ENCODE measurements at places on chromosomes 1 and 21.

GRCh38 chr1:5191470-5191869 lies 537.1 kb downstream of the AJAP1 start:
- no peak for DNase-seq

GRCh38 chr1:210001751-210002150 lies 63.7 kb downstream of the SYT14 start:
- DNase-seq: no peak

- peak; percentile 23 for DNase-seq
Observed at GRCh38 chr21:29092102-29092959, 18.9 kb upstream of the CCT8 start.

- no peak for DNase-seq
Observed at GRCh38 chr21:45531393-45532215, 10.6 kb downstream of the SLC19A1 start.

DNA sequence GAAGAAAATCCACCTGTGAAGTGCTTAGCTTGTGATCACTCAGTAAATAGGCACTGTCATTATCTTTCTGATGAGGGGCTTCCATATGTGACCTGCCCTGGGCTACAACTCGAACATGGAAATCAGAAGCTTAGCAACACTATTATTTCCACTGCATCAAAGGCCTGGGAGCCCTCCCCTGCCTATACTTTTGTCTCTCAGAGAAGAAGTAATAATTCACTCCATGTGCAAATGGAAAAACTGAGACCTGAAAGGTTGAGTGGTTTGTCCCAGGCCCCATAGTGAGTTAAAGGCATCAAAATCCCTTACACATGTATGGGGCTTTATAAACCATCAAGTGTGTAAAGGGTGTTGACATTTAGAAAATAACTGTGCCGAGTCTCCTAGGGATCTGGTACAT lies 20.9 kb downstream of the SOX13 start:
- no peak for DNase-seq

DNA sequence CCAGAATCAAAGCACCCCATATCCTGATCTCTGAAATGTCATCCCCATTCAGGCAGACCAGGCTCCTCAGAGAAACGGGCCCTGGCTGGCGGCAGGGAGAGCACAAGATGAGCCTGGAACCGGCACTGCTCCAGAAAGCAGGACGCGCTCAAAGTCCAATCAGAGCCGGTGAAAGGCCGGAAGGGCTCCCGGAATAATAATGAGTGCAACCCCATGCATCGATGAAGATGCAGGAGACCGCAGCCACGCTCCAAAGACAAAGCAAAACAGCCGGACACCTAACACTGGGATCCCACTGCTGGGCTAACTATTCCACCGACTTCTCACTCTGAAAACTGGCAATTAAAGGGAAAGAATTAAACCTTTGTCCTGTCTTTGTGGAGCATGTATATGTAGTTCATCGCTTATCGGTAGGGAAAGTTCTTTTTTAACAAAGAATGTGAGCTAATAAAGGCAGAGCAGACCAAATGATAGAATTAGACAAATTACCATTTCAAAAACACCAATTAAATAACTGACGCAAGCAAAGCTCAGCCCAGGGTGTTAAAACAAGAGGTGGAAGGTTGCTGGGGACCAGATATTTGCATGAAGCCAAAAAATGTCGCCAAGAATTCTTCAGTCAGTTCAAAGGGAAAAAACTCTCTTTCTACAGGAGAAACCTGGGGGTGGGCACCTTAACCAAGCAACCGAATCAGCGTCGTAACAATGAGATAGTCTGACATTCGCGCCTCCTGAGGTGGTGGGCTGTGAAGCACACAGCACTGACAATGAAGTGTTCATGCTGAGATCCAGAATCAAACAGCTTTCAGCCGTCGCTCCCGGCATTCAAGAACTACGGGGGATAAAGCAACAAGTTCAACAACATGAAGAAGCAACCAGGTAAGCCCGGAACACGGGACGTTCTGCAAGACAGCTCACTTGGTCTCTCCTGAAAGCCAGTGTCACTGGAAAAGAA lies 95.2 kb downstream of the NPHP4 start:
- DNase-seq: no peak

DNA sequence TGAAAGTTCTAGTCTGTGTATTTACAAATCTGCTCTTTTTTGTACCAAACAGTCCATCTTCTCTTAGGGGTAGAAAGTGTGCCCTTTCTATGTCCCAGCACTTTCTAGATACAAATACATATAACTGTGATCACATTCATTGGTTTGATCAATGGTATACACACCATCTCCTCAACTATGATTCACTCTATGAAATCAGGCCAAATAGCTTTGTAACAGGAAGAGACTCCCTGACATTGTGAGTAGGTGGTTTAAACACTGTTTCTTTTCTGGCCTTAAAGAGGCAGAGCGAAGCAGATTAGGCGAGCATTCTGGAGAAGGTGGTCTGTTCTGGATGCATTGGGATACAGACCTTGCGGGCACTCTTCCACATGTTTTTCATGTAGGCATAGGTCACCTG lies 39.3 kb upstream of the EXOSC10 start:
- peak; percentile 69 for DNase-seq

GRCh38 chr1:94093396-94093795 lies 27.6 kb downstream of the ABCA4 start:
- DNase-seq: no peak

- DNase-seq: no peak
Observed at GRCh38 chr21:21034036-21034435, 35.8 kb downstream of the NCAM2 start.

DNA sequence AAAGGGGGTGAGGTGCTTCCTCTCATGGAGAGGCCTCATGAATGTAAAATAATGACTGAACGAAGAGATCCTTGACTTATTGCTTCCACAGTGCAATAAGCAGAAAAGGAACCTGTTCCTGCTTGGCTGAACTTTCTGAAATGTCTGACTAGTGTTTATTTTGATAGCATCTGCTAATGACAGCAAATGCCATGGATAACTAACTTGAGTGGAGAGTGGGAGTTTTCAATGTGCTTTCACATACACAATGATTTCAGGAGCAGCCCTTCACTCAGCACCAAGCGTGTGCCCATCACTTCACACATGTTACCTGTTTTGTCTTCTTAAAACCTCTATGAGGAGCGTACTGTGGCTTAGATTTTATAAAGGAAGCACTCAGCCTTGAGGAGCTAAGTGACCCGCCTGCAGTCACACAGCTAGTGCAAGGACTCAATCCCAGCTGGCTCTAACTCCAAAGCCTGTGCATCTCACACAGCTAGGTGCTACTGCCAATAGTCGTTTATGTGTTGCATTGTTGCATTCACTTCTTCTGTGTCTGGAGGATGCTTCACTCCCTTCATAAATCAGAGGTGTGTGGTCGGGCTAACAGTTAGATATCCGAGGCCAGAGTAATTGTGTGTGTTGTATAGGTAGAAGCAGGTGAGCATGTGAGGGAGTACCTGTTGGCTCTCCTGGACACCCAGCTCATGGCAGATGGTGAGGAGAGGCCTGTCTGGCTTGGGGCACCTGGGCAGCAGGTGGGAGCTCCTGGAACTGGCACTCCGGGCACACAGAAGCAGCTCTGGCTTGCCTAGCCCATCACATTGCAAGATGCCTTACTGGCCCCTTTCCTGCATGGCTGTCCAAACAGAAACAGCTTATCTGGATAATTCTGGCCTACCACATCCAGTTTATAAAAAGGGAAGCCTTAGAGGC lies 12.8 kb downstream of the CASQ2 start:
- no peak for DNase-seq

- no peak for DNase-seq
Observed at GRCh38 chr1:81467383-81467782, 333.4 kb upstream of the ADGRL2 start.

DNA sequence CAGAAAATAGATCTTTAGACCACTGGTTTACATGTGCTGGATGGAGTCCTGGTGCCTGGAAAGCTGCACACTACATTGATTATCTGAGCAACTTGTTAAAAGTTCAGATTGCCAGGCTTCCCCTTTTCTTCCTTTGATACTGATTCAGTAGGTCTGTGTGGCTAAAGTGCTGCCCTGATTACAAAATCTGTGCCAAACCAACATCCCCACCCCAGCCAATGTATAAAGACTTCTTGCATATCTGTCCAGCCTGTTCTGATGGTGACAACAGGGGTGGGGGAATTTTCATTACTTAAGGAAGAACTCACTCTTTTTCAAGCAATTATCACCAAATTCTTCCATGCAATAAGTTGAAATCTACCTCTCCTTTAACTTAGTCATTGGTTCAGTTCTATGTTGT lies 135.5 kb downstream of the TNFSF18 start:
- no peak for DNase-seq

DNA sequence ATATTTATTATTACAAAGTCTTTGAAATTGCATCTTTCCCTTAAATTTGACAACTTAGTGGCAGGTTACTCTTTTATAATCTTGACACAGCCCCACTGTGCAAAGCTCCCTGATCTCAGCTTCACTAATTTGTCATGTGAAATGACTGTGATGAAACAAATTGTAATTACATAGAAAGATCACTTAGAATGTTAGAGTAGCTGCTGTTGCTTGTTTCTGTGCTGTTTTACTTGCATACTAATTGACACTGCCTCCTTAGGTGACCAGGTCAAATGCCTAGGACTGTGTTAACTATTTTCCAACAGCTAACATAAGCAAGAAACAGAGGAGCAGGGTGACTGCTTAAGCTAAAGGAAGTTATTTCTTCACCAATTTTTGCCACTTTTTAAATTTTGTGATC lies 211.3 kb downstream of the ZNF326 start:
- DNase-seq: no peak

- DNase-seq: no peak
Observed at GRCh38 chr1:121522061-121522759, 337.4 kb downstream of the SRGAP2C start.

DNA sequence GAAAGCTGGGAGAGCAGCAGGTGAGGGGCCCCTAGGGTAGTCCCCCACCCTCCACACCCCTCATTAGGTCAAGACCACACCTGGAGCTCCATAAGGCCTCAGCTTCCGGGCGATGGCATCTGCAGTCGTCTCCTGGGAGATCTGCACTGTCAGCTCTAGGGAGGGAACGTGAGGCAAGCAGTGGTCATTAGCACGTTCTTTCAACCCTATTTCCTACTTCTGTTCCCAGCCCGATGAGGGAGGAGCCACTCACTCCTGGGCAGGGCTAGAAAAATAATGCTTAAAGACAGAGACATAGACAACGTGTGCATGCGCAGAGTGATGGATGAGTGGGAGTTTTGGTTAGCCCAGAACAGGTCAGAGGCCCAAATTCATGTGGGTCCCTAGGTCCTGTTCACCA lies 9.7 kb downstream of the KDF1 start:
- DNase-seq: no peak

GRCh38 chr21:34890724-34891612 lies 158.1 kb downstream of the RUNX1 start:
- peak; percentile 17 for DNase-seq

DNA sequence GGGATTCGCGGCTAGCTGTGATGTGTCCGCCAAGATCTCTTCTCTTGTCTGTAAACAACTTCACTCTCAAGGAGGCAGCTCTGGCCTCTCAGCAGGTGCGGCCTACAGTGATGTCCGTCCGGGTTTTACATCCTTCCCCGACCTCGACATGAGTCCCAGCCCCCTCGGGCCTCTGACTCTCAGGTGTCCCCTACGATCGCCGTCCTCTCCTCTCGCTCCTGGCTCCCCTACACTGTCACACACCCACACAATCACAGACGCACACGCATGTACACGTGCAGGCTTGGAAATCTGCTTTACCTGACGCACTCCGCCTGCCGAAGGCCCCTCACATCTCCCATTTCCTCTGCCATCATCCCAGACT lies 797 bp upstream of the RSPH1 start:
- DNase-seq: no peak

DNA sequence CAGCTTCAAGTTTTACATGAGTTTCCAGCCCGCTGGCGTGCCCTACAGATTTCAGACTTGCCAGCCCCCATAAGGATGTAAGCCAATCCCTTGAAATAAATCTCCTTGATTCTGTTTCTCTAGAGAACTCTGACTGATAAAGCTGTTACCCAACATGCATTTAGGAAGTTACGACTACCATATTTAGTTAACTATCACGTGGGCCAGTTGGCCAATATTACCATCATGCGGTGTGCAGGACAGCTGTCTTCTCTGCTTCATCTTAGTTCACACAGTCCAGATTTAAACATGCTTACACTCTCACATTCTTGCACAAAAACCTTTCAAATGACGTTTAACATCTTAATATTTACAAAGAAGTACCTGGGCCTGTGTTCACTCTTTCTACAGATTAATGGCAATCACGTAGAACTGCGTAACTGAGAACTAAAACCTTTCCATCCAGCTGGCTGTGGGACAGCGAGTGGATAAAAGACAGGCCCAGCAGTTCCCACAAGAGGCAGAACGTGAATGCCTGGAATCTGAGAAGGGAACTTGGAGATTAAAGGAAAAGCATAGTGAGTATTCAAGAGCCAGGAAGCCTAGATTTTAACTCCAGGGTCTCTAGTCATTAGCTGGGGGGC lies 20.8 kb downstream of the FAM177B start:
- DNase-seq: no peak

- no peak for DNase-seq
Observed at GRCh38 chr1:30198795-30199403, 524.5 kb downstream of the MATN1 start.

DNA sequence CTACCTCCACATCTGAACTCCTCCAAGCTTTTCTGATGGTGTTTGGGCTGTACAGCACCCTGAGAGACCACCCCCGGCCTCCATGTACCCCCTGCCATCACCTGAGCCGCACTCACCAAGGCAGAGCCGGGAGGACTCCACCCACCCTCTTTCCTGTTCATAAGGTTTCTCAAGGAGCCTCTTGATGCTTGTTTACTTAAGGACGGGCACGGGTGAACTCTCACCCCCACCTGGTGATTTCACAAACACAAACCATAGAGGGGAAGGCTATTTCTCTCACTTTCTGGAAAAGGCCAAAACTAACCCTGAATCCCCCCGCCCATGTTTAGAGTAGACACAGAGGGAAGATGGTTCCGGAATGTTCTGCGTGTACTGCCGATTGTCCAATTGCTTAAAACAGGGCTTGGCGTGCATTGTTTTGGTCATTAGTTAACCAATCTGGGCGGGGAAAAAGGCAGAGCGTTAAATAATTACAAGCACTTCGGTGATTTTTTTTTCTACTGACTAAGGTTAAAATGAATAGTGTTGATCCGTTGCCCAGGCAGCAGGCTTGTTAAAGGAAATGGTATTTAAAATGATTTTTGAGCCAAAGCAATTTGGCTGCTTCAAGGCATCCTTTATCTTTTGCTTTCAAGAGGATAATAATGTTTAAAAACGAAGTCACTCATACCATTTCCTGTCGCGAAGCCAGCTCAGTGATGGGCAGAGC lies 279.8 kb upstream of the VAMP3 start:
- DNase-seq: peak; percentile 65
